Stimulated activated CD4-positive, alpha-beta T cell treated with anti-CD3 and anti-CD28 coated beads, TNF-alpha, amount 100 ng/mL, for 1 hour (primary cell): ENCODE measurements at places on chromosomes 5 and 9.

DNA sequence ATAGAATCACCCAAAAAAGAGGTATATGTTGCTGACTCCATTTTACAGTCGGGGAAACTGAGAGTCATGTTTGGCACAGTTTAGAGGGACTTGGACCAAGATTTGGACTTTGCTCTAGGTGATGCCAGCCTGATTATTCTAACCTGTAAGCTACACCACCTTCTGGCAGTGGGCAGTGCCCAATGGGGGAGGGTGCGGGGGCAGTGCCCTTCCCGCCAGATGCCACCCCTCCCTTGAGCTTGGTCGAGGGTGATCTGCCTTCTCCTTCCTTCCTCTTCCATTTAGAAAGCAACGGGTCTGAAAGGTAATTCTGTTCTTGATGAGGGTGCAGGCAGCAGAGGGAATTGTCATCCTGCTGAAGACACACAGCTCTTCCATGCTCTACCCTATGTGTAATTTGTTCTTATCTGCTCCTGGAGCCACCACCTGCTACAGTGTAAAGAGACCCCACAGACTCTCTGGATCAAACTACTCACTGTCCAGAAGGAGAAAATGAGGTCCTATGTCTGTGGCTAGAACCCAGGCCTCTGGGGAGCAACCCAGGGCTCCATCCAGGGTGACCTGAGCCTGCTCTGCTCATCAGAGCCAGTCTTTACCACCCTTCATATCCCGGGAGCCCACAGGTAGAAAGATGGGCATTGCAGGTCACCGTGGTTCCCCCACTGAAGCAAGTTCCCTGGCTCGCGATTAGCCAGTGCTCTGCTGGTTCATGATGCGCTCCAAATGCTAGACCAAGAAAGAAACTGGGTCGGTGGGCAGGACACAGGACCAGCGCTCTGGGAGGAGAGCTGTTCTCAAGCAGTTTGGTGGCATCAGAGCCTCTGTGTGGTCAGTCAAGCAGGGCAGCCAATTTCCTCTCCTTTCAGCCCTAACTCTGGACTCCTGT is 156.2 kb downstream of the RGS3 start:
- DNase-seq, result no peak

- DNase-seq, result no peak
These were observed 50.8 kb downstream of the SEC61B start for GRCh38 chr9:99272836-99273235.

- no peak for DNase-seq
These were observed 131.5 kb downstream of the ARHGAP26 start for GRCh38 chr5:142901476-142902185.

GRCh38 chr5:58738336-58738735 is 155.5 kb downstream of the RAB3C start:
- DNase-seq, result no peak

- DNase-seq, result no peak
These were observed 104.1 kb downstream of the TSSK1B start for GRCh38 chr5:113330533-113331208.

GRCh38 chr5:31291323-31291854 is 97.9 kb downstream of the CDH6 start:
- no peak for DNase-seq

DNA sequence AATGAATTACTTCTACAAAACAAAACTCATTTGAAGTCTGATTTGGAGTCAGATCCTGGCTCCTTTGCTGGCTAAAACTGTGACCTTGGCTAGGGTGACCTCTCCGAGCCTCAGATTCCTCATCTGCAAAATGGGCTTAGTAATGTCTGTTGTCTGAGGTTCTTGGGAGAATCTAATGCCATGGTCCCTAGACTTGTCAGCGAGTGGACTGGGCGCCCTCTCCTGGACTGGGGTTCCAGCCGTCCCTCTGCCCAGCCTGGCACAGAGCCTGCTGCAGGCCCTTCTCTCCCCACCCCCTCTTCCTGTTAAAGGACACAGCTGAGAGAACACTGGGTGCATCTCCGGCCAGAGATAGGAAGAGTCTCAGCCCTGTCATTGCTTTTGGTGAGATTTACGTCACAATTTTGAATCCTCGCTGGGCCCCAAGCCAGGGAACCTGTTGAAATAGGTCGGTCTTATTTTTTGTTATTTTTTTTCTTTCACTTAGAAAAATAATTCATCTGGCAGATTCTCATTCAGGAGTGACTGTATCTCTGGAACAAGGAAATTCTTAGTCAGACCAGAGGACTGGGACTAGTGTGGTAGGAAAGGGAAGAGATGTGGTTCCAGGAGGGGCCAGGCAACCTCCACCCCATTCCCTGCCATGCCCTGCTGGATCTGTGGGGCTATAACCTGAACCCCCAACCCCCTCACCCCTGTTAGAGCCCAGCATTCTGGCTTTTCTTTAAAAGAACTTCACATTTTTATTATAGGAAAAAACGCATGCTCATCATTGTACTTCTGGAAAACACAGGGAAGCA is 48.2 kb upstream of the RPL26L1 start:
- DNase-seq, result no peak

GRCh38 chr5:135560858-135561257 is 17.9 kb downstream of the CXCL14 start:
- DNase-seq, result peak; percentile 41

DNA sequence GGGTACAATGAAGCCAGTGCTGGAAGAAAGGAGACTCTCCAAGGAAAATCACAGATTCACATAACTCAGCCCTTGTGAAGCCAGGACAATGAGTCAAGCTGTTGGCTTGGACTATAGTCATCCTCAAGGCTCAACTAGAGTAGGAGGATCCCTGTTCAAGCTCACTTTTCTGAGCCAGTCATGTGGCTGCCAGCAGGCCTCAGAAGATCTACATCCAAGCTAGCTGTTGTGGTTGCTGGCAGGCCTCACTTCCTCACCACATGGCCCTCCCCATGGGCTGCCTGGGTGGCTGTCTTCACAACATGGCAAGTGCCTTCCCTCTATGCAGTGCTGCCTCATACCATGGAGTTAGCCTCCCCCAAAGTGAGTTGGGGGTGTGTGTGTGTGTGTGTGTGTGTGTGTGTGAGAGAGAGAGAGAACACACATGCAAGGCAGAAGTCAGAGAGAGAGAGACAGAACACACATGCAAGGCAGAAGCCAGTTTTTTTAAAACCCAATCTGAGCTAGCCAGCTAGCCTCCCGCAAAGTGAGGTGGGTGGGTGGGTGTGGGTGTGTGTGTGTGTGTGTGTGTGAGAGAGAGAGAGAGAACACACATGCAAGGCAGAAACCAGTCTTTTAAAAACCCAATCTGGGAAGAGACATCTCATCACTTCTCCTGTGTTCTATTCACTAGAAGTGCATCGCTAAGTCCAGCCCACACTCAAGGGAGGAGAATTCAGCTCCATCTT is 17.1 kb downstream of the SCAI start:
- peak; percentile 36 for DNase-seq

DNA sequence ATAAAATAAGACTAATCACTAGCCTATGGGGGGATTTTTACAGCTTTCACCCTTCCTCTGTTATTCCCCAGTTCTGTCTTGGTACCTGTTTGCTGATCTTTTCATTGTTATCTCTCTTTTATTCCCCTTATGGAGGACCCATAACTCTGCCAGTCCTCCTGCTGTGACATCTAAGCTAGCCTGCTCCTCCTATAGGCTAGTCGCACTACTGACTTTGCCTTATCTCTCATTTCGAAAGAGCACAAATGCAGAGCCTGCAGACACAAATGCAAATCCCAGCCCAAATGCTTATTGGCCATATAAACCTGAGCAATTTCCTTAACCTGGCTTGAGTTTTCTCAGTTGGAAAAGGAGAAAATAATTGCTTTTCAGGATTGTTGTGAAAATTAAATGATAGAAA is 59.1 kb upstream of the CAMK4 start:
- DNase-seq, result no peak

- DNase-seq, result no peak
These were observed 90.7 kb downstream of the DAPK1 start for GRCh38 chr9:87588339-87588738.

- DNase-seq, result peak; percentile 57
These were observed 10.3 kb upstream of the CD180 start for GRCh38 chr5:67206929-67207328.

DNA sequence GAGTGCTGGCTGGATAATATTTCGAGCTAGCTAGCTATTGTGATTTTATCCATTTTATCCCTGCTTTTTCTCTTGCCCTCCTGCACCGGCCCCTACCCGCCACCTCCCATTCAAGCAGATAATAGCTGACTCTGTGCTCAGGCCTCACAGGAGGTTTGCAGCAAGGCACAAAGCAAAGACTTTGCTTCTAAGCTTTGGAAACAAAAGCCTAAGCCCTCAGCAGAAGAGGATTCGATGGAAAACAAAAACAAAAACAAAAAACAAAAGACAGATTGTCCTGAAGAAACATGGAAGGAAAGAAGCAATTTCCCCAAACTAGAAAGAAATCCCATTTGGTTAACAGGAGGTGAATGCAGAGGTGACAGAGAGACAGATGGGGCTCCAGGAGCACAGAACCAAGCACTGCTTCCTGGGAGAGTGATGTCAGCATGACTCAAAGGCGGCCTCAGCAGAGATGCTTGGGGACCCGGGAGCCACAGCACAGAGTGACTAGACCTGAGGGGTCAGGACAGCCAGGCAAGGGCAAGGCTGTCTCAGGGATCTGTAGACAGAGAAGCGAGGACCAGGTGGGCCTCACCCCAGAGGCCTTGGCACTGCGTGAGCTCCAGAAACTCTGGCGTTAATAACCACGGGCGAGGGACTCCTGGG is 28.4 kb downstream of the MTX3 start:
- DNase-seq, result no peak

- no peak for DNase-seq
These were observed 734.8 kb upstream of the CDH9 start for GRCh38 chr5:27773166-27773565.

GRCh38 chr9:115035841-115036612 is 81.9 kb downstream of the TNC start:
- no peak for DNase-seq

DNA sequence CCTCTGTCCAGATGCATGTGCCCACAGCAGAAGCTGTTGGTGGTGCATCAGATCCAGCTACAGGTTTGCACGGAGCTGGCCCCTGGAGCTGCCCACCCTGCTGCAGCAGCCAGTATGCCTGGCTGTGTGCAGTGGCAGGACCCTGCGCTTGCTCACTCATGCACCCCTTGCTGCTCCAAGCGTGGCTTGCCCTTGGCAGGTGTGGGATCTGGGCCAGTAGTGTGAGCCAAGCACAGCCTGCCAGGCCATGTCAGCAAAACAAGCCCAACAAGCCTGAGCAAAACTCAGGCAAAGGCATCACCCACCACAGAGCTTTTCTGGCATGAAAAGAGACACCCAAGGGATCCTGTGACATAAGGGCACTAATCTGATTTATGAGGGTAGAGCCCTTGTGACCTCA is 18.3 kb upstream of the ECPAS start:
- no peak for DNase-seq

- DNase-seq, result no peak
These were observed 15.7 kb upstream of the OR13C8 start for GRCh38 chr9:104553261-104553660.

GRCh38 chr5:68000805-68001204 is 214.8 kb upstream of the PIK3R1 start:
- DNase-seq, result no peak

- no peak for DNase-seq
These were observed 74.4 kb downstream of the FGF18 start for GRCh38 chr5:171493646-171494393.

DNA sequence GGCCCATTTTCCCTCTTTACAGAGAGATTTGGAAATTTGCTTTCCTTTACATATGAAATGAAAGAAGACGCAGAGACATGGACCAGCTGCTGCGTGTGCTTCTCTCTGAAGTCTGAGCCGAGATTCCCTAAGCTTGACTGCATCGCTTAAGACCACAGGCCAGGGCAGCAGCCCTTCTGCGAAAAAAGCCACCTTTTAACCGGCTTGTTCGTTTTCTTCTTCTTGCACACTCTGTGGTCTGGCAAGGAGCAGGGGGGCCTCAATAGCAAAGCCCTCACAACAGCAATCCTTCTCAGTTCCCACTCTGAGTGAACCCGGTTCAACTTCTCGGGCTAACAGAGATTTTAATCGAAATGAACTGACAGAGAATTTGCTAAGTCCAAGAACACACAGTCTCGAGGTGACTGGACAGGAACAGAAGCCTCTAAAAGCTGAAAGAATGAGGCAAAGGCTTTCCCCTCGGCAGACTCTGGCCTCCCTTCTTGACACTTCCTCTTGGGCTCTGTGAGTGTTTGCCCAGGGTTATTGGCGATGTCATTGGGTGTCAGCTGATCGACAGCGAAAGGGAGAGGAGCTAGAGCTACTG is 512.9 kb upstream of the KLF4 start:
- DNase-seq, result no peak

GRCh38 chr9:5787220-5787619 is 45.7 kb downstream of the ERMP1 start:
- no peak for DNase-seq

DNA sequence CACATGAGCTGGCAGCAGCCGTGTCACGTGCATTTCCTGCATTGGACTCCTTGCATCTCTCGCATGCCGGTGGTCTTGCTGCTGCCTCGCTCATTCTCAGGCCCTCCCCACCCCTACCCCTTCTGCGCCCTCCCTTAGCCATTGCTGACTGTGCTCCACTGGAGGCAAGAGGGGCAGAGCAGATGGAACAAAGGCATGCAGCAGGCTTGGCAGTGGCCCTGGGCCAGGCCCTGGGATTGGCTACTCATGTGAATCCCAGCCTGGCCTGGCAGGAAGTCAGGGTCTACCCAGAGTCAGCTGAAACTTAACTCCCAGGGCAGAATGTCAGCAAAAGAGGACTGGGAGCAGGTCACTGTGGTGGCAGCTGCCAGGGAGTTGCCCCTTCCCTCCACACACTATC is 62.3 kb downstream of the TSTD2 start:
- no peak for DNase-seq

- DNase-seq, result no peak
These were observed 101.7 kb upstream of the FCN2 start for GRCh38 chr9:134778841-134779411.

DNA sequence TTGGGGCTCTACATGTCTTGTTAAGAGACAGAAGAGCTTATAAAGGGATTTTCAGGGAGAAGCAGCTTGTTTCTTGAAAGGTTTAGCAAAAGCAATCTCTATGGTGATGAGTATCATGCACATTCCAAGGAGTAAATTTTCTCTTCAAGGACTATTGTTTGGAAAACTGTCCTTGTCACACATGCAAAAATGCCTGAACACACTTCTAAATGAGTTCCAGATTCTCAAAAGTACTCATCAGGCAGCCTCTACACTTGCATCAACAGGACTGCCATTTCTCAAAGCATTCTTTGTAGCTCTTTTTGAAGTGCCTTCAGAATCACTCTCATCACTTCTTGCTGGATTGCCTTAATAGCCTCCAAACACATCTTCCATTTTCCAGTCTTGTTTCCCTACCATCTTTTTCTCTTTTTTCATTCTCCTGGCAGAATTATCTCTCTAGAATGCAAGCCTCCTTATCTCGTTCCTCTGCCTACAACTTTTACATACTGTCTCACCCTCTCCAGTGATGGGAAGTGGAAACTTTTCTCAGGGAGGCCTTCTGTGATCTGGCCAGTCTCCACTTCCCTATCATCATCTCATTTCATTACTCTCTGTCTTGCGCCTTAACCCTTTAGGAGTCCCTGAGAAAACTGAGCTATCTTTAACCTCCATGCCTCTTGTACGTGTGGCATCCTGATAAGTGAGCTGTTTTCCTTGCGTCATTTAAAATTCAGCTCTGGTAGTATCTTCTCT is 631.5 kb upstream of the TLE4 start:
- no peak for DNase-seq
